ACHN (cell line): ENCODE measurements at places on chromosomes 12 and 14.

GRCh38 chr12:104575442-104576186 is 118.9 kb downstream of the CHST11 start:
- DNase-seq = no peak

- no peak for DNase-seq
Observed at GRCh38 chr14:69632164-69632563, 20.8 kb downstream of the SUSD6 start.

DNA sequence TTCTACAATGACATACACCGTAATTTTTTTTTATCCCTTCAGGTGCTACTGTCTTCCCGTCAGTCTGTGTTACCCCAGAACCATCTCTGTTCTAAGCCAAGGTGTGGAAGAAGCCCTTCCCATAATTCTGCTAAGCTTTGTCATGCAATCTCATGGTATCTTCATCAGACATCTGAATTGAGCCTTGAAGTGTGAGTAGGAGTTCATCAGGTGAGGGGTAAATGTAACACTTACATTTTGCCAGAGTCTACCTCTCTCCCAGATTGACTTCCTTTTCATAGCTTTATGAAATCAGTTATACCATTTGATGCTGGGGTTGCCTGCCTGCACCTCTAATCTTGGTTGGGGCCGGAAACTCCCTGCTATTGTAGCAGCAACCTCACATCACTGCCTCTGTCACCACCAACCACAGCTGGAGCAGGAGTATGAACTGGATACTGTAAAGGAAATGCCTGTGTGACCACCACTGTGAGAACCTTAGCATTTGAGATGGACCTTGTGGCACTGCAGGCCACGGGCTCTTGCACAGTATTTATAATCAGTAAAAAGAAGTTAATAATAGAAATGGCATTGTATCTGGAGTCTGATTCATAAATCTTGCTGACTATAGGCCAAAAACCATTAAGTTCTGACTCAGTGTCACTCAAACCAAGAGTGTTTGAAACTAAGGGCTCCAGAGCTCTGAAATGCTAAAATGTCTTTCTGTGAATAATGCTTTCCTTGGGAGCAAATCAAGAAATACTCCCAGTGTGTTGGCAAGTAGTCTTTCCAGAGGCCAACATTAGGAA is 58.7 kb upstream of the STK38L start:
- no peak for DNase-seq

DNA sequence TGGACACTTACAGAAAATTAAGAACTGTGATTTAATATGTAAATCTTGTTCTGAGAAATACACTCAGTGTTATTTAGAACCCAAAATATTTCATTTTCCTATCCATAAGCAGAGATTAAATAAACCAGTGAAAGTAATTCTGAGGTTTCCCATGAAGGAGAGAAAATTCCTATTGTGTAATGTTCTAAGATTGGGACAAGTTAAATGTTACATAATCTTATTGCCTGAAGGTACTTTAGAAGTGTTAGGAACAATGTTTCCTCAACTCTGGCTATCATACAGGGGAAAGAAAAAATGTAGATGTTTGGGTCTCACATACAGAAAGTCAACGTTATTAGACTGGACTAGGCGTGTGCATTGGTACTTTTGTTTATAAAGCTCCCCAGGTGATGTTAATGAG is 281.9 kb upstream of the SYT10 start:
- DNase-seq = no peak

GRCh38 chr14:89543425-89543790 is 126.4 kb upstream of the FOXN3 start:
- DNase-seq = no peak

DNA sequence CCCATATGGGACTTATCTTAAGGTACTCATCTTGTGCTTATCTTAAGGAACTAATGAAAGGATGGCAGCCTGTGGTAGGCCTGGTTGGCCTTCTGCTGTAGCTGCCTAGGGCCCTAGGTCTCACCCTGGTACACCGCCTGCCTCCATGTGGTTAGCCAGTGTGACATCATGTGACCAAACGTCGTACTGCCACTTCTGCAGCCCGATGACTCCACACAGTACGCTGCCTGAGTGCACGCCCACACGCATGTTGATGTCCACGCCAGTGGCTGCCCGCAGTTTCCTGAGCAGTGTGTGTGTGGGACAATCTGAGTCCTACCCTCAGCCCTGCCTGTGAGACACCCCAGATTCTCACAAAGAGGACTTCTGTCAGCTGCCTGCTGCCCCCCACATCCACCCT is 5.1 kb downstream of the ADCY4 start:
- DNase-seq = no peak

GRCh38 chr12:93376436-93377251 is 1.1 kb upstream of the NUDT4 start:
- DNase-seq = peak; percentile 82

DNA sequence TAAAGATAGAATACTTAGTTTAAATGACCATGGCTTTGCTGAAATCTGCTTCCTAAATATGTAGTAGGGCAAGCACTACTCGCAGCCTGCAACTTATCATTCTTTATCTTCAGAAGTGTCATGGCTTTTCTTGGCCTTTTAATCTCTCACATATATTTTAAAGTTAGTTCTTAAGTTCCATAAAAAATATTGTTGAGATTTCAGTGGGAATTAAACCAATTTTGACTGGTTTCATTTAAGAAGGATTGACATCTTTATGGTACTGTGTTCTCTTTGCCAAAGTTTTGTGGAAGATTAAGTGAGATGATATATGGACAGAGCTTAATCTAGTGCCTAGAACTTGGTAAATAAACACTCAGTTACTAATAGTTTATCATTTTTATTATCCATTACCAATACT is 56.7 kb downstream of the KIAA0586 start:
- DNase-seq = no peak

- DNase-seq = no peak
Observed at GRCh38 chr12:131735476-131736445, 24.9 kb downstream of the SFSWAP start.

DNA sequence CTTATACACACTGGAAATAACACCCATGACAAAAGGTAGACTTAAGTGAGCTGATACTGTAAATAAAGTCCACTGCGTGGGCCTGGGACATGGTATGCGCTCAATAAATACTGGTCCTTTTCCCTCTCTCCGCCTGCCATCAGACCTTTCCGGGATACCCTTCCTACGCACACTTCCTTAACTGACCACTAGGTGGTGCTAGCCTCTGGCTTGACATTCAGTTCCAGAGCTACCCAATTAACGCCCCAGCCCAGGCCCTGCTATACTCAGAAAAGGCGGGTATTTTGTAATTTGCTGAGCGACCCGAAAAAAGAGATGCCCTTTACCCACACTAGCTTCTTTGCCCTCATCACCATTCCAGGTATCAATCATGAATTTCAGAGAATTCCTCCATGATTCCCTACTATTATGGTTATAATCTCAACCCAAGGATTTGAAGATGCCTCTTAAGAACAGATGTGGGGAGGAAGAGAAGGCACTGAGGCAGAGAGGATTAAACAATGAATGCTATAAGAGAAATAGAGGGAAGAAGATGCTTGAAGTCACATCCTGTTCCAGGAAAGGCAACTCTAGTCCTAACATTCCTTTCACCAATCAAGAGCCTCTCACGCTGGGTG is 3.9 kb upstream of the LRP1 start:
- DNase-seq = peak; percentile 86

GRCh38 chr14:41016213-41016612 is 590.5 kb upstream of the LRFN5 start:
- no peak for DNase-seq

GRCh38 chr12:67472539-67472938 is 176.0 kb upstream of the DYRK2 start:
- DNase-seq = no peak

GRCh38 chr14:76428611-76429010 is 52.7 kb downstream of the ESRRB start:
- DNase-seq = no peak

- no peak for DNase-seq
Observed at GRCh38 chr12:93944201-93944600, 204.2 kb upstream of the PLXNC1 start.

DNA sequence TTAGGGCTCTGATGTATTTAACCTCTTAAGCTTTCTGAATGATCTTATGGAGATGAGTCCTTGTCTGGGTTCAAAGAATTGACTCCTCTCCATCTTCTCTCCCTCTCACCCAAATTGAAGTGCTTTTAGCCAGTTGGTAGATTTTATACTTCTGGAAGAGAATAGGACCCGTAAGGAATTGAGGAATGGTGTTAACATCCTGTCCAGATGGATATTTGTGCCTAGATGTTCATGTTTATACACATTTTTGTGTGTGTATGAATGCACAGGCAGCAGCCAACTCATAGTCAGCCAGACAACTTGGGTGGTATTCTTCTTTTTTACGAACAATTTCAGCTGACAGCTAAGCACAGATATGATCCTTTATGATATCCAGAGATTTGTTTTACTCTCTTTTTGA is 449.6 kb upstream of the RGS6 start:
- DNase-seq = no peak

DNA sequence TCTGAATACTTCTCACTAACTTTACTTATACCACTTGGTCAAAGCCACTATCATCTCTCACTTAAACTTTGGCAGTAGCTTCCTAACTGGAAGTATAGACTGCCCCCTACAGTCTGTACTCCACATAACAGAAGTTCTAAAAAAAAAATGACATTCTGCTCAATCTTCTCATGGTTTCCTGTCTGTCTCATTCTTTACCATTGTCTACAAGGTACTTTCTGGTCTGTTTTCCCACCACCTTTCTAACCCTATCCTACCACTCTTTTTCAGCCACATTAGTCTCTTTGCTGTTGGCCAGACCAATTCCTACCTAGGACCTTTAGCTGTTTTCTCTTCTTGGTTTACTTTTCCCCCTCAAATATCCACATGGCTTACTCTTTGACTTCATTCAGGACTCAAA is 14.7 kb downstream of the CPSF6 start:
- DNase-seq = peak; percentile 85

- no peak for DNase-seq
Observed at GRCh38 chr14:70020352-70021170, 141.3 kb downstream of the SMOC1 start.
